ENCODE measurements at places on chromosomes 11 and 22.

DNA sequence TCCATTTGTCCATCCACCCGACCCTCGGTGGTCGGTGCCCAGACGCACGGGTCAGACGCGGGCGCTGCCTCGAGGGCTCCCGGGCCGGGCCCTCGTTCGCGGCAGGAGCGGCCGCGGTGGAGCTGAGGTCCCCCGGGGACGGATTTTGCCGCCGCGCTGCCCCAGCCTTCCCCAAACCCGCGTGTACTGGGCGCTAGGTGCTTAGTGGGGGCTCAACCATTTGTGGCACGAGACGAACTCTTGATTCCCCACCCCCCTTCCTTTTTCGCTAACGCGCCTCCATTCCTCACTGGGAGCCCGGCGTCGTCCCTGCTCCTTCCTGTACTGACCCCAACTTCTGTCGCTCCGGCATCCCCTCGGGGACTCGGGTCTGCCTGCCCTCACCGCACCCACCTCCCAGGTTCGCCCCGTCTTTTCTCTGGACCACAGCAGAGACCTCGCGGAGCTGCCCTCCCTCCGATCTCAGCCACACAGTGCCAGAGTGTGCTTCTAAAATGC, 789 bp upstream of the CBX7 start:
- DNase-seq = no peak

- DNase-seq = no peak
Observed at GRCh38 chr22:21719024-21719423, 16.6 kb downstream of the YPEL1 start.

DNA sequence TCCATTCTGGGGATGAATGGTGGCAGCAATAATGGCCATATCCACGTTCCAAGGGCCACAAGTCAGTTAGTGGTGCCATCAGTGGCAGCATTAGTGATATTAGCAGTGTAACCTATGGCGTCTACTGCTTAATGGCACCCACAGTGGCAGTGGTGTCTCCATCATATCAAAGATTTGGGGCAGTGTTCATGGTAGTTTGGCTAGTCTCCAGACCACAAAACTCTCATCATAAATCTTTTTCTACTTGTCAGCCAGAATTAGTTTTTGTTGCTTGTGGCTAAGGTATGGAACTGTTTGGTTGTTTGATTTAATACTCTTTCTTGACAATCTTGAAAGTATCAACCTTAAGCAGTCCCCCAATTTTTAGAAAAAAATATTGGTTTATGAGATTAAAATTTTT, 45.1 kb upstream of the DEUP1 start:
- no peak for DNase-seq

DNA sequence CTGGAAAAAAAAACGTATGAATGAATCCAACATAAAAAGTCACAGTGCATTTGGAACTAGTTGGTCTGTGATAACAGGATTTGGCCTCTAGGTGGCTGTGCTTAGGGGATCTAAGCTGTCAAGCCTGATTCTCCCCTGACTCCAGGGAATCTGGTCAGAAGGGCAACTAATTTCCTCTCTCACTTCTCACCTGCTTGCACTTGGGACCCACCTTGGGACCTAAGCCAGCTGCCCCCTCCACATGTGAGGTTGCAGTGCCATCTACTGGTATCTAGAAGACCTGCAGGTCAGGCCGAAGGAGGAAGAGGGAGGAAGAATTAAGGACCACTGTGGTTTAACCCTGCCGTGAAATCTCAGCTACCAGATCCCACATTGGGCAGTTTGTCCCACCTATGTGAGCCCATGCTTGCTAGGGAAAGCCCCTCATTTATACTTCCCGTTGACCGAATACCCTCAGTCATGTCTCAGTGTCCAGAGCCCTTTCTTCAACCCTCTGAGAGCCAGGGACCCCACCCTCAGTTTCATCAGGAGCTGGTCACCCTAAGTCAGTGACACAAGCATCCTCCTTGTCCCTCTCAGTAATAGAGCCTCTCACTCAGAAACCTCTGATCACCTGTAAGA, 33.2 kb upstream of the CAVIN3 start:
- peak; percentile 56 for DNase-seq

GRCh38 chr22:48752451-48753380, 1075.0 kb downstream of the BRD1 start:
- no peak for DNase-seq

- no peak for DNase-seq
Observed at GRCh38 chr22:27108425-27109114, 451.2 kb downstream of the MIAT start.

DNA sequence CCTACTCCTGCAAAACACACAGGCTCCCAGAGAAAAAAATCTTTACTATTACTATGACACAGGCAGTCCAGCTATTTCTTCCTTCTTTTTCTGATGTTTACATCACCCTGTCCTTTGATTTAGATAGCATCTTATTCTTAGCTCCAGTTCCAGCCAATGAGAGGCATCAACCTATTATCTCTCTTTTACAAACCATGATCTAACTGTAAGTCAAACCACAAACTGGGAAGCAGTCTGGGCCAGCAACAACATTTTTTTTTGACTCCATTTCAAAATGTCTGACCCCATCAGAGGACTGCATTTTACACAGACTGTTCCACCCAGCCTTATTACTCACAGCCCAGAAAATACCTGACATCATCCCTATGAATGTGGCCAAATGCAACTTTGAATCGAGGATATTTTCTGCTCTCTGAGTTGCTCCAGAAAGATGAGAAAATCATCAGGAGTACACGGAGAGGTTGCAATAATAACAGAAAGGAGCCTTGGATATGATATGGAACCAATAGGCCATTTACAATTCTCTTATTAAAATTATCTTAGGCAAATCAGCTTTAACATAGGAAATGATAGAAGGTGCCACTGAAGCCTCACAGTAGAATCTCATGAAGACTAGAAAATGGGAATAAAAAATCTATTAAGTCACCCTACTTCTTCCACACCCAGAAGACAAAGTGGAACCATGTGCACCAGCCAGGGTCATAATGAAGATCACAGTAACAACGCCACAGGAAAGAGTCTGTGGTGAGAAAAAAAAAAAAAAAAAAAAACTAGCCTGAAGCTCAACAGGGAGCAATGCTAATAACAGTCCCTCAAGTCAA, 21.2 kb downstream of the TBRG1 start:
- DNase-seq = peak; percentile 95

- no peak for DNase-seq
Observed at GRCh38 chr22:22616636-22617035, 27.8 kb upstream of the GGTLC2 start.

GRCh38 chr22:19912271-19912999, 29.1 kb upstream of the COMT start:
- no peak for DNase-seq

All from EH (cell line).